ENCODE measurements at places on chromosomes 5 and 9.

- DNase-seq: no peak
Measured at GRCh38 chr5:89229331-89230070, 346.5 kb upstream of the MEF2C start.

DNA sequence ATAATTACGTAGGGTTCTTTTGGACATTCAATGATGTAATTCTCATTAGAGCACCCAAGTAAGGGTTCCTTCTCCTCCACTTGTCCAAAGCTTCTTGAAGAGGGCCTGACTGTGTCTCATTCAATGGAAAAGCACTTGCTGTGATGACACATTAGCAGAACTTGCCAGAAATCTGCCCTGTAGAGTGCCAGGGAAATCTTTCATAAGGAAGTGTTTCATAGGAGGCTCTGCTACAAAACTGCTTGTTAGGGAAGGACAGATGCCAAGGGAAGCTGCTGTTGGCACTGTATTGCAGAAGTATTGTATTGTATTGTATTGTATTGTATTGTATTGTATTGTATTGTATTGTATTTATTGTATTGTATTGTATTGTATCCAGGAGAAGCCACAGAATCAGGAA is 45.5 kb upstream of the MPDZ start:
- DNase-seq: peak; percentile 29

DNA sequence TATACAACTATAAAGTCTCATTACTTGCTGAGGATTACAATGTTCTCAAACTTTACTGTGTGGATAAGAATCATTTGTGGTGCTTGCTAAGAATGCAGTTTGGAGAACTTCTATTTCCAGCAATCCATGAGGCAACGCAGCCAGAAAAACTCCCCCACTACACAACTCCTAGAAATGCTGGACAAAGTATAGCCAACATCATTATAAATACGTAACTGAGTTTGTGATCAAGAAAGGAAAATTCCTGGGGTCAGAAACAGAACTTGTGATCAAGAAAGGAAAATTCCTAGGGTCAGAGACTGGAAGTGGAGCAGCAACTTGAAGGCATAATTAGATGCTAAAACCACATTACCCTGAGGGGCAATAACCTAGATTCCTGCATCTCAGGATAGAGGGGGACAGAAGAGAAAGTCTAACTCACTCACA is 81.1 kb downstream of the MAT2B start:
- DNase-seq: peak; percentile 54

GRCh38 chr5:16810208-16810854 is 125.8 kb downstream of the MYO10 start:
- no peak for DNase-seq

DNA sequence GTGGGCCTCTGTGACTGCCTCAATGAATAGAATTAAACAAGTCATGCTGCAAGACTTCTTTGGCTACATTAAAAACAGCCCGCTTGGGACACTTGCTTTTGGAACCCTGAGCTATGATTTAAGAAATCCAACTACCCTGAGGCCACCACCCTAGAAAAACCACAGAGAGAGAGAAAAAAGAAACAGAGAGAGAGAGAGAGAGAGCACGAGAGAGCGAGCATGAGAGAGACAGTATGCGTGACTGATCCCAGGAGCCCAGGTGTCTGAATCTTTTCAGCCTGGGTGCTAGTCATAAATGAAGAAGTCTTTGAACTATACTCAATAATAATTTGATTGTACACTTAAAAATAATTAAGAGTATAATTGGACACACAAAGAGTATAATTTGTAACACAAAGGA is 123.1 kb upstream of the FREM1 start:
- no peak for DNase-seq

DNA sequence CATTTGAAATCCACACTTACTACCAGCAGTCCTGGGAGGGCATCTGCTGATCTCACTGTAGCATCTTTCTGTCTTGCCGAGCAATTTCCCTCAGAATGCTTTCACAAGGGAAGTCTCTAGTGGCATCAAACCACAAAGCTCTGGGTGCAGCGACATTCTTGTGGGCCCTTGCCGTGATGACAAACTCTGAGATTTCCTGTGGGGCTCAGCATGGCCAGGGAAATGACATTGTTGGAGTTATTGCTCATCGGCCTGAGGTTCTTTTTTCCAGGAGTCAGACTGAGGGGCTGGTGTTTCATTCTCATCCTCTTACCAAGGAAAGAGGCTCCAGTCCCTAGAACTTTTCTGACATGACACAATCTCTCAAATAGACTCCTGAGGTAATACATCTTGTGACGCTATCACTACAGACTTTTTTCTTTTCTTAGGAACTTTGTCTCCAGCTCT is 51.4 kb downstream of the PFDN1 start:
- peak; percentile 93 for DNase-seq
